ENCODE measurements at places on chromosomes 6 and 20.
A peak's percentile ranks its signal among the peaks of the same experiment; 100 is the strongest.

- DNase-seq: no peak
Observed at GRCh38 chr6:161023316-161023715, 31.7 kb downstream of the MAP3K4 start.

- no peak for DNase-seq
Observed at GRCh38 chr6:136762022-136762975, 30.0 kb downstream of the MAP3K5 start.

- no peak for DNase-seq
Observed at GRCh38 chr6:15534974-15535373, 127.9 kb downstream of the DTNBP1 start.

- DNase-seq: no peak
Observed at GRCh38 chr6:15405129-15406068, 159.5 kb downstream of the JARID2 start.

DNA sequence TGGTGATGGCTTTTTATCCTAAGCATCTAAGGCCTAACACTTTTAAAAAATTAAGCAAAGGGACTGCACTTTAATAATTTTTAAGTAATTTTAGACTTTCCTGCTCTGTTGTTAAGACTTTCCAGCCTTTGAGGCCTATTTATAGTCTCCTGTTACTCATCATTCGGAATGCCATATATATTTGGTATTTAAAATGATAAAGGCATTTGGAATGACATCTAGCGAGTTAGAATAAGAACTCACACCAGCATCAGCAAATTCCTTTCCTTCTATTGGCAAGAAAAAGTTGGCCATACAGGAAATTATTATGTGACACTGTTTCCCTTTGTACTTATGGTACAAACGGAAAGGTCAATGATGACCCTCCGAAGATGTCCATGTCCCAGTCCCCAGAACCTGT lies 88.1 kb upstream of the STMND1 start:
- no peak for DNase-seq

GRCh38 chr6:84773431-84774156 lies 9.2 kb upstream of the TBX18 start:
- DNase-seq: no peak

DNA sequence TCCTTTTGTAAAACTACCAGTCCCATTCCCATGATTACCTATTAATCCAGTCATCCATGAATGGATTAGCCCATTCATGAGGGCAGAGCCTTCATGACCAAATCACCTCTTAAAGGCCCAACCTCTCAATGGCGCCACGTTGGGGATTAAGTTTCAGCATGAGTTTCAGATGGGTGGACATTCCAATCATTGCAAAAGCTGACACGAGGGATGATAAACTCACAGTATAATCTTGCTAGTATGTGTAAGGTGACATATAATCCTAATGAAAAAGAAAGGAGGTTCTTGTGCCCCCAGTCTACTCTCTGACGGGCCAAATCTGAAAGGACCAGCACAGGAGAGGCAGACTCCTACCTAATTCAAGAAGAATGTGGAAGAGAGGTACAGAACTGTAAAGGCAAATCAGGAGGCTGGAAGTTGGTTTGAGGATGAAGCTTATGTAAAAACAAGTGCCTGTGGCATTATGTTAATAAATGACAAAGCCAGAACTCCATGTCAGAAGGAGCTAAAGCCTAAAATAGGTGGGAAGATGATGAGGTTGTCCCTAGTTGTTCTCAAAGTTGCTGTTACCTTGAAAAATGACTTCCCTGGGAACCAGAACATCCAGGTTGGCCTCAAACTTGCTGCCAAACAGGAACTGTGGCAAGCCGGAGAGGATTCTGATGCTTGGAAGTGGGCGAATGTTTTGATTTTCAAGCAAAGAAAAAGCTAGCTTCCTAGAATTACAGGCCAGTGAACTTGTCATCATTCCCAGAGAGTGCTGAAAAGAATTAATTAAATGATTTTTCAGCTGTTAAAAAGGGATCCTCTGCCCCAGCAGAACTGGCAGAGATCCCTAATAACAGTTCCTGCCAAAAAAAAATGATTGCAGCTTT lies 106.5 kb upstream of the TIAM2 start:
- no peak for DNase-seq

DNA sequence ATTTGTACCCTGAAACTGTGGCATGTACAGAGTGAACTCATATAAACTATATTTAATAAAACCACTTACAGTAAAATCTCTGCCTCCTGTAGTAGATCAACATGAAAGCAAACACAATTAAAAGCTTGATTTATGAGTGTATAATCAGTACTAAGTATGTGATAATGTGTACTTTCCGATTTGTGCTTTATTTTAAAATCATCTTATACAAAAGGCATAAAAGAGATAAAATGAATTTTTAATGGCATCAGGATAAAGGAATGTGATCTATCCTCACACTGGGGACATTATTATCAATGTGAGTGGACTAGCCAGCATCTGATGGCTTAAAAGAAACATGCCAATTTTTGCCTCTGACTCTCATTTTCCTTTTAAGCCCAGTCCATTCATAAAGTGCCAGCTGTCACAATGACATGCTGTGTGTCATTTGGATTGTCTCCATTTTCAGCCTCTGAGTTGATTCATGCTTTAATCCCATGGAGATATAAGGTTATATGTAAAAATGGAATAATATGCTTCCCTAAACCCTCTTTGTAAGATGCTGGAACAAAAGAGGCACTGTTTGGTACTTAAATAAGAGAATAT lies 831.6 kb upstream of the EYS start:
- no peak for DNase-seq

- no peak for DNase-seq
Observed at GRCh38 chr20:57773059-57773815, 63.4 kb upstream of the PMEPA1 start.

GRCh38 chr20:20736303-20736702 lies 23.9 kb upstream of the RALGAPA2 start:
- DNase-seq: no peak

- no peak for DNase-seq
Observed at GRCh38 chr6:96704713-96705112, 132.6 kb downstream of the GPR63 start.

GRCh38 chr6:161370880-161371279 lies 97.0 kb upstream of the AGPAT4 start:
- peak; percentile 22 for DNase-seq

DNA sequence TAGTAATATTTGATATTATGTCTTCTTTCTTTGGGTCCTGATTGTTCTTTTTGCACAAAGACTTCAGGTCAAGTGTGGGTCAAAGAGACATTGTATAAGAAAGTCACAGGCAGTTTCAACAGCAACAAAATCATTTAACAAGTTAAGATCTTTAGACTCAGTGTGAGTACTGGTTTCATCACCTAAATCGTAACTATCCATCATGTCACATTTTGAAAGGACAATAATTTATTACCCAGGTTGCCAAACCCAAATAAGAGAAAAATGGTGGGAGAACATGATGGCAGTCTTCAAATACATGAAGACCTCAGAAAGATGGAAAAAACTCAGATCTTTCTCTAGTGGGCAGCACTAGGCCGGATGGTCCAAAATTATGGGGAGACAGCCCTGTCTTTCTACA lies 55.5 kb upstream of the BCLAF1 start:
- DNase-seq: no peak

DNA sequence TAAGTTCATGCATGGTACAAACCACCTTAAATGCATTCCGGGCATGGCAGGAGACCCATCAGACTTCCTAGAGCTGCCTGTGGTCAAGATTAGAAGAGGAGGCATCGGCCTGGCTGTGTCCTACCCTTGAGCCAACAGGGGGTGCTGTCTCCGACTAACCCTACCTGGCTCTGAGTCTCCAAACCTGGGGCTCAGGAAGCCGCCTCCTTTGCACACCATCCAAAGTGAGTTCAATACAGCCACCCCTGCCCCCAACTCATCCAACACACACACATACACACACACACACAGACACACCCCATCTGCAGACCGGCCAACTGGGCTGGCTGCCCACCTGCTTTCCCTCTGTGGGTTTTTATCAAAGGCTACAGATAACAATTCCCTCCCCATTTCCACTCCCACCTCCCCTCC lies 77.0 kb downstream of the JPH2 start:
- DNase-seq: no peak

- peak; percentile 91 for DNase-seq
Observed at GRCh38 chr6:31197559-31198305, 27.2 kb upstream of the POU5F1 start.

- no peak for DNase-seq
Observed at GRCh38 chr20:61806314-61806713, 259.4 kb downstream of the TAF4 start.

GRCh38 chr20:64116016-64116415 lies 8.7 kb upstream of the NPBWR2 start:
- no peak for DNase-seq

DNA sequence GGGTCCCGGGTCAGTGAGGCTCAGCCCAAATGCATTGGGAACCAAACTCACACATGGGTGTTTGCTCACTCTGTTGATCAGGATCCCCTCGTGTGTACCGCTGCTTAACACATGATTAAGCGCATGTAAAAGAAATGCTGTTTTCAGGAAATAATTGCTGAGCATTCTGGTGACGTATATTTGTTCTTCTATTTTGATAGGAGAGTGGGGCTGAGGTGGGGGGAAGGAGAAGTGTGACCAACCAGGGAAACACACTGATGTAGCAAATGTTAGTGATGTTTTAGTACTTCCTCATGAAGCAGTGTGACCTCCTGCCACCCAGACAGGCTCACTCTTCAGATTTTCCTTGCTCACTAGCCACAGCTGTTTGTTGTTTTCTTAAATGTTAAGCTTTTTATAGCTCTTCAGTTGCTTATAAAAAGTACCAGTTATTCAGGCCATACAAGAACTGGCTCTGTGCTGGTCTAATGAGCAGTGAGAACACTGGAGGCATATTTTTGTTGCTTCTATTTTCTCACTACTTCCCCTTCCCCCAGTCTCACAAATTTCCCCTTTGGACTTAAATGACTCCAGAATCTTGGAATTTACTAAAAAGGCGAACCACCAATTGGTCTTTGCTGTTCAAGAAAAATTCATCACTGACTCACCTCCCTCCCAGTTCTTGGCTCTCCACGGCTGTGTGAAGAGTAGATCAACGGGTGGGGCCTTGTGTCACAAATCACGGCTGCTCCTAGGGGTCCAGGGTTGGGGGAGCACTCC lies 79.2 kb upstream of the BACH2 start:
- DNase-seq: no peak

- DNase-seq: no peak
Observed at GRCh38 chr6:121615493-121615892, 180.0 kb downstream of the GJA1 start.

DNA sequence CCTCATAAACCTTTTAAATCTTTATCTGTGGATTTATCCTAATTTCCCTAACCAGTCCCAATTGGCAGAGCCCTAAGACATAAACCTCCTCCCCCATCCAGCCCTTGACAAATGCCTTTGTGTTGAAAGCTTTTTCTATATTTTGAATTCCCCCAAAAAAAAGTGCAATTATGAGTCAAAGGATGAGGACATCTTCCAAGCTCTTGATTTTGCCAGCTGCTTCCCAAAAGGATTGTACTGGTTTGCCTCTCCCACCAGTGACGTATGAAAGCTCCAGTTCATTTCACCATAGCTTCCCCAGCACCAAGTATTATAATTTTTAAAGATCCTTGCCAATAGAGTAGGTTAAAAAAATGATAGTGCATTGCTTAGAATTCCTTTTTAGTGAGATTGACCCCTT lies 38.9 kb downstream of the SIRPA start:
- DNase-seq: no peak

- no peak for DNase-seq
Observed at GRCh38 chr20:5884465-5885335, 65.6 kb downstream of the TRMT6 start.

DNA sequence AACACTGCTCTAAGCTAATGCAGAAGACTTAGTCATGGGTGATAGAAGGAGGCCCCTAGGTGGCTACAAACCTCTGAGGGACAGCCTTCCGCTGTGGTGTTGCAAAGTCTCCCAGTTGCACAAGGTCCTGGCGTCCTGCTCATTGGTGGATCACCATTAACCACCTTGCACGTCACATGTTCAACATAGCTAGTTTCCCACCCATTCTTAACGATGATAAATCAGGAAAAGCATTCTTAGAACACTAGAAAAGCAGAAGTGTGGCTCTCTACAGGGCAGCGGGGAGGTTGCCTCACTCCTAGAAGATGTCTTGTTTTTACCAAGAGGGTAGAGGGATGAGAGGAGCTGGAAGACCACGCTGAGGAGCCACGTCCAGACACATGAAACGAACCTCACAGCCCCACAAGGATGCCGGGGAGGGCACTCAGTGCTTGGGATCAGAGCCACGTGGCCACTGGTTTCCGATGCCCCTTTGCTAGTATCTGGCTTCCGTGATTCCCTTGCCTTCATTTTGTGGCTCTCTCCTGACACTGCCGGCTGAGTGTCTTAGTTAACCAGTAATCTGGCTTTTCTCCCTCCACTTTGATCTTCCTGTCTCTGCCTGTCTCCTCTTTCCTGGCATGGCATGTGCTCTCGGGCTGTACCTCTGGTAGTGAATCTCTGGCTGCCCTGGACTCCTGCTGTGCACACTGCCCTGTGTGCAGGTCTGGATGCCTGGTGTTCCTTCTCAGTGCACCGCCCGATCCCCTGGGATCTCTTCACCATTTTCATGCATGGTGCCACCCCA lies 91.4 kb upstream of the NEDD9 start:
- DNase-seq: no peak

- DNase-seq: no peak
Observed at GRCh38 chr20:47370850-47371782, 14.6 kb upstream of the ZMYND8 start.

- DNase-seq: no peak
Observed at GRCh38 chr6:15457121-15457650, 205.6 kb downstream of the DTNBP1 start.

DNA sequence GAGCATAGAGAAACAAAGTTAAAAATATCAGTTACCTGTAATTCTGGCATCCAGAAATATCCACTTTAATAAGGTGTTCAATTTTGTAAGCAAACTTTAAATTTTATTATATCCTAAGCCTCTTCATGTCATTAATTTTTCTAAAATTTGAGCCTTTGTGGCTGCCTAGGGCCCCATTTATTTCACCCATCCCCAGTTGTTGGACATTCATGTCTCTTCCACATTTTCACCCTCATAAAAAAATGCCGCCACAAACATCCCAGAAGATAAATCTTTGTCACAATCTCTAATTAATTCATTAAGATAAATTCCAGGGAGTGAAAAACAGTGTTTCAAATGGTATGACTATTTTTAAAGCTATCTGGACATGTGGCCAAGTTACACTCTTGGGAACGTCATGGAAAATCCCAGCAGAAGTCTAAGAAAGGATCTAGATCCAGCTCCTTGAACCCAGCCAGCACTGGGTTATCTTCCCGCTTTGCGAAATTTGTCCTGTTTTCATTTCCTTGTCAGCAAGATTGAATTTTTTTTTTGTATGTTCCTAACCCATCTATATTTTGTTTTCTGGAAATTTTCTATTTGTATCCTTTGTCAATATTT lies 97.2 kb downstream of the TMEM242 start:
- DNase-seq: no peak

- DNase-seq: no peak
Observed at GRCh38 chr6:157563611-157564284, 182.8 kb downstream of the ZDHHC14 start.
